ENCODE measurements at places on chromosomes 1 and 21. TPM values are rescaled to one million over a fixed set of nuclear protein-coding genes. Genes with fewer than 3 reads are reported as not detected.

GRCh38 chr1:3355894-3356826 lies 98.3 kb upstream of the ARHGEF16 start:
- no peak for DNase-seq

GRCh38 chr21:28827422-28827821 lies 165.3 kb downstream of the LTN1 start:
- DNase-seq: no peak

DNA sequence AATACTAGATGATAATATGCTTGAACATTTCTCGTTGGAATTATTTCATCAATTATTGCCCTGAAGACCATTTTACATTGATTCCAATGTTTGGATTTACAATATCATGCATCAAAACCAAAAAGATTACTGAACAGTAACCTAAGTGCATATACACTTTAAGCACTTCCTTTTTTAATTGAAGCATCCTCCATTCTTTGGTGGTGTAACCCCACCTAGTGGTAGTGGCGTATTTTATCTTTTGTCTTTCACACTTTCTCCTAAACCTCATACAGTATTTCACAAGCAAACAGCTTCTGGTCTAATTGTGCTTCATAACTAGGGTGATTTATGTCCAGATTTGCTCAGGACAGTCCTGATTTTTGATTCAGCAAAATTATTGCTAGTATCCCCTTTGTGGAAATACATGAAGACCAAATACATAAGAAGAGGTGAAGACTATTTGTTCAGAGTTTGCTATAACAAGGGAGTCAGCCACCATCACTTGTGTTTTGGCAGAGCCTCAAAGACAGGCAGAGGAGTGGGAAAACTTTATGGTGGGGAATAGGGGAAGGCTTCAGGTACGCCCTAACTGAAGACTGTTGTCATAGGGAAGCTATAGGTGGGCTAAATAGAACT lies 3.4 kb upstream of the NVL start:
- no peak for DNase-seq

- DNase-seq: no peak
Observed at GRCh38 chr1:3539707-3540425, 71.4 kb downstream of the MEGF6 start.

- DNase-seq: no peak
Observed at GRCh38 chr1:94396356-94397010, 21.7 kb upstream of the ABCD3 start.

DNA sequence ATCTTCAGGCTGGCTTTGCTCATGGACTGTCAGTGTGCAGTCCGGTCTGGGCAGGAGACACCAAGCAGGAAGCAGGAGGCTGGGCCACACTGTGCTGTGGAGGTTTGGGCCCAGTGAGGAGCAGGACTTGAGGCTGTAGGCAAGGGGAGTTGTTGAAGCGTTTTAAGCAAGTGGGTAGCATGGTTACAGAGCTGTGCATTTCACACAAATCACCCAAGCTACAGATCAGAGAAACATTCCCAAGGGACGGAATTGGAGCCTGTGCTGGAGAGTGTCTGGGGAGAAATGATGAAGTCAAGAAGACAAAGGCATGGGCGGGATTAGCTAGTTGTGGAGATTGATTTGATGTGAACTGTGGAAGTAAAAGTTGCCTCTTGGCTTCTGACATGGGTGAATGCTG lies 60.9 kb downstream of the KIF21B start:
- DNase-seq: no peak

DNA sequence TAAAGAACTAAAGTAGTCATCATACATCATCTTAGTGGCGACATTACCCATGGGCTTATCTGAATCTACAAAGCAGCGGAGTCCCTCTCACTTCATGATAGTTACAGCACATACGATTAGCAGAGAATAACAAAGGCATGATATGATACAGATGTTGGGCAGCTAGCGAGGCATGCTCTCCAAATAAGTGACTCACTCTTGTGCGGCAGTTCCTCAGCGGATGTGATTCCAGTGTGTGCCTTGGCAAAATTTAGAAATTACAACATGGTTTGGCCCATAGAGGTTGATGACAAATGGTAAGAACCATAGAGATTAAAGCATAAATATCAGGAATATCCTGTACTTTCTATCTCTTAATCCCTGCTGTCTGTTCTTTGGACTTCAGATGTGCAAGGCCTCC lies 48.1 kb upstream of the PAXBP1 start:
- peak; percentile 5 for DNase-seq

DNA sequence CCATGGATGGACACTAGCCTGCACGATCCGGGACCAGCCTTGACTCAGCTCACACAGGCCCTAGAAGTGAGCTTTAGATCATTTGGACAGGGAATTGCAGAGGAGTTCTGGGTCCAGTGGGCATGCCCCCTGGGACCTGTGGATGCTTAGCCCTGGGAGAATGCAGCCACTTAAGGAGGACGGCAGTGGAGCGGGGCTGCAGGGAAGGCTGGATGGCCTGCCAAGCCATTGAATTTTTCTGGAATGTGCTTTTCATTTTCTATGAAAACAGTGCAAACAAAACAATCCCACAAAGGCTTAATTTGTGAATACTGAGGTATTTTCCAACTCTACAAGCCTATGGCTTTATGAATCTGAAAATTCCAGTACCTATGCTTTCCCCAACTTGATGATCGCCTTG lies 80.4 kb upstream of the GCLM start:
- peak; percentile 78 for DNase-seq

DNA sequence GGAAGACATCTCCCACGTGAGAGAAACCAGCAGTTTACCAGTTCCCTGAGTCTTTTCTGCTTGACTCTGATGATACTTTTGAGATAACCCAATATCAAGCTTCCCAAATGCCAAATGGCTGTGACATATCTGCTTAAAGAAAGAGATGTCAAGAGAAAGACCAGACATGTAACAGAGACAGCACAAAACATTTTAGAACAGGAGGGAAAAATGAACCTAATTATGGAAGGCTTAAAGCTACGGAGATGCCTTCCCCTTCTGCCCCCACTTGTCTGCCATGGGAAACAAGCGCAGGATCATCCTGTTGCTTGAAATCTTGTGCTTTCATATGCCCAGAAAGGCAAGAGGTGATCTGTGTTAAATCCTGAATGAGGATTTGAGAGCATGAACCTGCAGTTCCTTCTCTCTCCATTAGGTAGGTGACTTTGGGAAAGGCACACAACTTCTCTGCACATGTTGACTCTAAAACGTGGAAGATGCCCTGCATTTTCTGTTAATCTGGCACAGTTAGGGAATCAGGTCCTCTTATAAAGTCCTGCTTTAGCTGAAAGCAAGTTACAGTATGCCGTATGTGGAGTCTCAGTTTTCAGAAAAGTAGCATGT lies 46.7 kb upstream of the MTR start:
- no peak for DNase-seq

GRCh38 chr21:46184625-46185555 lies 631 bp upstream of the SPATC1L start:
- DNase-seq: peak; percentile 85

GRCh38 chr1:226406401-226406881 lies 1.5 kb downstream of the PARP1 start:
- no peak for DNase-seq

DNA sequence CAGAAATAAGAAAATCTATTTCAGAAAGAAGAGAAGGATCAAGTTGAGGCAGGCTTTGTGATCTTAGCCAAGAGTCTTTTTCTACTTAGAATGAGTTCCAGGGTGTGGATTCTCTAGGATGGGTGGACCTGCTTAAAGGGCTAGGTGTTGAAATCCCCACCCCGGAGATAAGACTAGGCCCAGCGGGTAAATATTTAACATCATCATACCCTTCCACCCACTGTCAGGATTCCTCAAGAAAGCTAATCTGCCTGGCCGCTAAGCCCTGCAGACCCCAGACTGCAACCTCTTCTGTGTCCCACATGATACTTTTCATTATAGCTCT lies 5.8 kb downstream of the IGSF9 start:
- DNase-seq: no peak

Gene NHLH1
- total RNA-seq: not detected

Gene MMP23B
- 7.8 TPM for total RNA-seq

Gene RRP15
- total RNA-seq: 6.4 TPM

Gene ALX3
- total RNA-seq: not detected

Gene LIPI
- total RNA-seq: not detected

Gene CLIC6
- 23.9 TPM for total RNA-seq

Gene DPT
- 57.0 TPM for total RNA-seq

Gene WNT9A
- total RNA-seq: 3.2 TPM

Gene SPOCD1
- 1.6 TPM for total RNA-seq
